NCI-H2029 treated with DMSO at 0.1 percent for 48 hours (cell line): ENCODE measurements at places on chromosomes 16 and 17.

DNA sequence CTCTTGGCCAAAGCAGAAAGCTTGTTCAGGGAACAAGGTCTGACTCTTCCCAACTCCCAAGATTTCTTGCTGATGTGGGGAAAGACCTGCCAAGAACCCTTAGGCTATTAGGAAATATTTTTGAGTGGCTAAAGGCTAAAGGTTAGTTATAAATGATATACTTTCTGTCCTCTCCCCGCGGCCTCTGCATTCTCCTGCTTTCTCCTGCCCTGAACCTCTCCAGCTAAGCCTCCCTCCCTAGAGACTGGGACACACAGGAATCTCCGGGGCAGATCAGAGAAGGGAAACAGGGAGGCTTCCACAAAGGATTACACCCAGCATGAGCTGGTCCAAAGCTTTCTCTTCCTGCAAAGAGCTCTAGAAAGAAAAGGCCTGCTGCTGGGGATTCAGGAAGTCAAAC, 2.3 kb downstream of the SLC43A2 start:
- DNase-seq: no peak

DNA sequence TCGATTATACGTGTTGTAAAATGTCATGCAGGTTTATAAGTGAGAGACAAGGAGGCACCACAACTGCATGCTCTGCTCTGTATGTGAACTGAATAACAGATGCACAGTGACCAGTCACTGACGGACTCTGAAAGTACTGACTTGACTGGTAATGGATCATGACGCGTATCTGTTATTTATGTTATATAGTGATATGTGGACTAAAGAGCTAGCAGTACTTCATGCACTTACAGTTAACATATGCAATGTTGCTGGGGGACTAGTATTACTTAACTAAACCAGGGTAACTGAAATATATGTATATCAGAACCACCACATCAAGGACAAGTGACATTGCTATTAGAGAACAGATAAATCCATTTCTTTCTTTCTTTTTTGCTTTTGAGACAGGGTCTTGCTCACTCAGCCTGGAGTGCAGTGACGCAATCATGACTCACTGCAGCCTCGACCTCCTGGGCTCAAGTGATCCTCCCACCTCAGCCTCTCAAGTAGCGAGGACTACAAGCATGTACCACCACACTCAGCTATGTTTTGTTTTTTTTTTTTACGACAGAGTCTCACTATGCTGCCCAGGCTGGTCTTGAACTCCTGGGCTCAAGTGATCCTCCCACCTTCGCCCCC, 17.2 kb downstream of the COIL start:
- no peak for DNase-seq

DNA sequence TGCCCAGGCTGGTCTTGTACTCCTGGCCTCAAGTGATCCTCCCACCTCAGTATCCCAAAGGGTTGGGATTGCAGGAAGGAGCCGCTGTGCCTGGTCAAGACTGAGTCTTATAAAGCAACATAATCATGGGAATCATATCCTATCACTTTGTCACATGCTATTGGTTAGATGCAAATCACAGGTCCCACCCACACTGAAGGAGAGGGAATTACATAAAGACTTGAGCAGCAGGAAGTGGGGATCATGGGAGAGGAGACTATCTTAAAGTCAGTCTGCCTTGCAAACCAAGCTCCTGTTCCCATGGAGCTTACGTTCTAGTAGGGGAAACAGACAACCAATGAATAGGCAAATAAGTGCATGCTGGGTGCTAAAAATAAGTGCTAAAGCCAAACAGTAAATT, 28.3 kb upstream of the TENT4B start:
- no peak for DNase-seq

- DNase-seq: no peak
Measured at GRCh38 chr17:7479213-7480088, at the start of gene ZBTB4. ZBTB4 (minus strand) TSS chr17:7479631; CDS start chr17:7466801, 12,830 bp downstream.

DNA sequence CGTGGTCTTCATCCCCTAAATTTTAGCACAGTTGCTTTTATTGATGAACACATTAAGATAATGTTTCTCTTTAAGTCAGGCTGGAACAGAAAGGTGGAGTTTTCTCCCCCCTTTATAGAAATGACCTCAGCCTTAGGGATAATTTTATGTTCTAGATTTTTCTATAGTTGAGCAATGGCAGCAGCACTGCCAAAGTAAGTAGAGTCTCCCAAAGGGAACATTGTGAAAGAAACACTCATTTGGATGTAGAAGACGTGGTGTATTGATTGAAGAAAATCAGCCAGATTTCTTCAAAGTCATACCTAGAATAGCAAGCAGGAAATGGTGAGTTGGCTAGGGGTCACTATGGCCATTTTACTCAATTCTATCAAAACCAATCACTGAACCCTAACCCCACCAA, 122.5 kb downstream of the DNAH9 start:
- no peak for DNase-seq

DNA sequence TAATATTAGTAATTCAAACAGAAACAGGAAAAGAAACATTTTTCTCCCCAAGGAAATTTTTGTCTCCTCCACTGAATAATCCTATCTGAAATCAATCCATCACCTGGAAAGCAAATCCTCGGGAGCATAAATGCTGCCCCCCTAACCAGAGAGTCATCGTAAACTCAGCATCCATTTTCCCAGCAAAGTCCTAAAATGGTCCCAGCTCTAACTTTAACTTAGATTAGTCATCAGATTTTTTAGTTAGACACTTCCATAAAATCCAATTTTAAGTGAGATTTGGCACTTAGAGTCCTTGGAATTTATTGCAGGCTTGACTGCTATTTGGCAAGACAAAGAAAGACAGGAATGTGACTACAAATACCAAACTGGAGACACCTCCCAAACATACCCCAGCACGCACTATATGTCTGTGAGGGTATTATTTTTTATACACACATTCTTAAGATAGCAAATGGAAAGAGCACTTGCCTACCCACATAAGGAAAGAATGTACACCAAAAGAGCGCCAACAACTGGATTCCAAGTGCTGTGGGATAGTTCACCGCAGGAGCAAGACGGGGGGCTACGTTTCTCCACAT, 15.4 kb downstream of the SCO1 start:
- DNase-seq: no peak

DNA sequence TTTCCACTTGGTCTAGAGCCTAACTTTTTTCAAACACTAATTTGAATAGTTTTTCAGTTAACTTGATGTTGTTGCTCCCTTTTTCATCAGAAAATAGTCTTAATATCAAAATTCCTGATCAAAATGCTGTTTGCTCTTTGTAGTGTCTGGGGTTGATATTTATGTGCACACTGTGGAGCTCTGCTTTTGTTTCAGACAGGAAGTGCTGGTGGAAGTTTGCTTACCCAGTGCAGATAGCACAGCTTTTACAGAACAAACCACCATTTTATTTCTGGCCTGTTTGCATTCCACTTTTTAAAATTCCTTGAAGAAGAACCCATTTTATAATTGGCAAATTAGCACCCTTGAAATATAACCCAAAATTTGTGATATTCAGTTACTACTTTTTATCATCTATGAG, 125.4 kb downstream of the MRTFB start:
- DNase-seq: peak; percentile 29

DNA sequence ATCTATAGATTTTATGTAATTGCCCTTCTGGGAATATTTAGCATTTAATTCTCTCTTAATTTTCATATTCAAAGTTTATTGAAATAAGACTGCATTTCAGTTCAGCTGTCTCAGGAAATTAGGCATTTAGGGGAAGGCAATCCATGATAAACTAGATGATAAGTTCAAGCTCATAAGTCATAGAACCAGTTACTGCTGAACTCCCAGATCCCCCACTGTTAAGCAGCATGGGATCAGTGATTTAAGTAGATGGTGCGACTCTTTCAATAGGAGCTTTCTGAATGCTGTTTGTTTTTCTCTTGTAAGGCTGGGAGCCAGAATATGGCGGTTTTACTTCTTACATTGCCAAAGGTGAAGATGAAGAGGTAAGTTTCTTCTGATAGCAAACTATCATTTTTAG, 23.8 kb downstream of the OGFOD1 start:
- DNase-seq: no peak

DNA sequence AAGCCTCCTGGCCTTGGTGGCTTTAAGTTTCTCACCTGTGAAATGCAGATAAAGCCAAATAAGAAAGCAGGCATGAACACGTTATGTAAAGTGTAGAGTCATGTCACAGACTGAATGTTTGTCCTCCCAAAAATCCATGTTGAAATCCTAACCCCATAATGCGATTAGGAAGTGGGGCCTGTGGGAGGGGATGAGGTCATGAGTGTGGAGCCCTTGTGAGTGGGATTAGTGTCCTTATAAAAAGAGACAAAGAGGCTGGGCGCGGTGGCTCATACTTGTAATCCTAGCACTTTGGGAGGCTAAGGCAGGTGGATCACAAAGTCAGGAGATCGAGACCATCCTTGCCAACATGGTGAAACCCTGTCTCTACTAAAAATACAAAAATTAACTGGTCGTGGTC, 19.5 kb upstream of the C16orf78 start:
- DNase-seq: no peak

- DNase-seq: no peak
Measured at GRCh38 chr16:79394206-79394605, 206.3 kb downstream of the MAF start.

GRCh38 chr17:39823407-39824054, 40.6 kb downstream of the IKZF3 start:
- DNase-seq: no peak

DNA sequence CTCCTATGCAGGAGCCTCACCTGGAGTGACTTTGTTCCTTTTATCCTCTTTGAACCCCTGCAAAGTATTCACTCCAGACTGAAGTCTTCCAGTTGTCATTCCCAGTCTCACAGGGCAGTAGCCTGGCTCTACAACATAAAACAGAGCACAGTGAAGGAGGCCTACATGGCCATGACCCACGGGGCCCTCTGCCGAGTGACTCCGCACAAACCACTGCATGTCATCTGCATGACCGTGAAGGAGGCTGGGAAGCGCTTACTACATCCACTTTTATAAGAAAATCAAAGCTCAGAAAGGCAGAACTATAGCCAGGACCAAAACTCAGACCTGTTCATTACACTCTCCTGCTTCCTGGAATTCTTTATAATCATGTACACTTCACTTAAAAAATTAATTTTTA, 42.5 kb downstream of the BRD7 start:
- DNase-seq: no peak

- DNase-seq: no peak
Measured at GRCh38 chr16:15958703-15959348, 9.4 kb downstream of the ABCC1 start.

- no peak for DNase-seq
Measured at GRCh38 chr16:71965223-71965622, 35.0 kb downstream of the PKD1L3 start.

GRCh38 chr16:46775214-46775613, 27.1 kb upstream of the MYLK3 start:
- DNase-seq: no peak

DNA sequence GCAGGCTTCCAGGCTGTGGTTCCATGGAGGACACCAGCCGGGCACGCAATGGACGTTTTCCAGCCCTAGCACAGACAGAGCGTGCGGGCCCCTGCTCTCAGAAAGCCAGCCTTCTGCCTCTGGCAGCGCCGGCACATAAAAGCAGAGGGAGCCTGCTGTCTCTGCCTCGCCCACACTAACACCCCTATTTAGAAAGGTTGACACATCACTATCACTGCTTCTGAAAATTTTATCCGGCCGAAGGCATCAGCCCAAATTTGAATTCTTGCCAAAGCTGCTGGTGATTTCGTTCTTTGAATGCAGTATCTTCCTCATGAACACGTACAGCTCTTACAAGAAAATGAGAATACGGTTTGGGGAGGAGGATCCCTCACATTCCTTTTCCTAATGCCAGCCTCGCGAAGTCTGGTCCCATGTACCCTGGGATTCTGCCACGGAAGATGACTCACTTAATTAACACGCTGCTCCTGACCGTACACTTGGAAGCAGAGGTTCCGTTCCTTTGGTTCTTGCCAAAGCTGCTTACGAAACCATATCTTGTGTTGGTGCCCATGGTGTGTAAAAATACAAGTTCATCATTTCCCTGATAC, 1.3 kb upstream of the RAB11FIP3 start:
- DNase-seq: no peak

GRCh38 chr16:2092256-2092620, 43.5 kb downstream of the PKD1 start:
- DNase-seq: no peak

DNA sequence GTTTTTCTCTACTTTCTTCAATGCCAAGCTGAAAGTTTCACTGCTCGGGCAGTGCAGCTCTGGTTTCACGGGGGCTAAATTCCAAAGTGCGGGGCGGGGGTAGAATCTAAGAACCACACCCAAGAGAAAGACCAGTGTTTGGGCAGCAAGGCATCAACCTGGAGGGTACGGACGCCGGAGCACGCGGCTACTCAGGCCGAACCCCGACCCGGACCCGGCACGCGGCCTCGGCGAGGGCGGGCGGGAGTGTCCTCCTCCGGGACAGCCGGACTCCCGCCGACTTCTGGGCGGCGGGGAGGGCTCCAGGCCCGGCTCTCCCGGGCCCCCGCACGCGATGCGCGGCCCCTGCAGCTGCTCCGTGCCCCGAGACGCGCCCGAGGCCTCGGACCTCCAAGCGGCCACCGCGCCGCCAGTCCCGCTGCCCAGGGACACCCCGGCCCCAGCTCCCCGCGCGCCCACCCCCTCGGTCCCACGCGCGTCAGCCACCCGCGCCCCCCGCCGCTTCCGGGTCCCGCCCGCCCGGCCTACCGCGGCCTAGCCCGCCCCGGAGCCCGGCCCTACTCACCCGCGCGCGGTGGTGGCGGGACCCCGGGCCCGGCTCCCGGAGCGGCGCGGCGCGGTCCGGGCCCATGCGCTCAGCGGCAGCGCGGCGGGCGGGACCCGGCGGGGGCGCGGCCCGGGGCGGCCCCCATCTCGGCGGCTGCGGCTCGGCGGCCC, 561 bp downstream of the AXIN1 start:
- no peak for DNase-seq

GRCh38 chr17:58096892-58097291, 13.7 kb downstream of the DYNLL2 start:
- DNase-seq: no peak

GRCh38 chr16:3857189-3858043, 23.1 kb downstream of the CREBBP start:
- no peak for DNase-seq

DNA sequence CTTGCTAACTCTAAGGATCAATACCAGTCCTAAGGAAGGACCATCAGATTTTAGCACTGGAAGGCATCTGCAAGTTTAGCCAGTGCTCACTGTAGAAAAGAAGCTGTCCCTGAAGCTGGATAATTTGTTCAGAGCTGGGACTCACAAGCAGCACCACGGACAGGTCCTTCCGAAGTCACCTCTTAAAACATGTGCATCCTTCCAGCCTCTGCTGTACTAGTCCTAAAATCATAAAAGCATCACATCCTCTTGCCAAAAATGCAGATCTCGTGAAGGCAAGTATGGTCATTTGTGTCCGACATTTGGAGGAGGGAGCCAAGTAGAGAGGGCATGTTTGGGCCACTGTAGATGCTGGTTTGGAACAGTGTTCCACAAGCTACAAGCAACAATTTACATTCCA, 506.9 kb downstream of the RBFOX1 start:
- no peak for DNase-seq

GRCh38 chr17:17866425-17866824, 29.6 kb upstream of the SREBF1 start:
- DNase-seq: no peak

GRCh38 chr16:86874141-86874540, 295.8 kb downstream of the FOXL1 start:
- no peak for DNase-seq
